Mesangial cell (primary cell): ENCODE measurements at places on chromosomes 6 and 20. TPM values are rescaled to one million over a fixed set of nuclear protein-coding genes. Genes with fewer than 3 reads are reported as not detected.

Gene POU3F2
- not detected in 2 replicates for total RNA-seq

Gene SH3BGRL2
- total RNA-seq, result 6.7 and 7.0 TPM in 2 replicates

Gene HSPA1B
- total RNA-seq, result 78.6 and 83.3 TPM in 2 replicates

Gene SALL4
- total RNA-seq, result 0.65 and 1.8 TPM in 2 replicates

Gene PLA2G7
- not detected in 2 replicates for total RNA-seq

Gene VWA7
- 0.81 and 9.8 TPM in 2 replicates for total RNA-seq

Gene PRR18
- total RNA-seq, result under 0.01 TPM in 2 replicates

Gene WASF1
- 9.5 and 18.6 TPM in 2 replicates for total RNA-seq

Gene C6orf141
- 2.3 and 9.1 TPM in 2 replicates for total RNA-seq

Gene PROKR2
- total RNA-seq, result not detected in 2 replicates

Gene OR10C1
- total RNA-seq, result not detected in 2 replicates

Gene NMBR
- 0.25 and 0.33 TPM in 2 replicates for total RNA-seq

Gene TCF19
- total RNA-seq, result 10.9 and 61.3 TPM in 2 replicates

Gene BMP5
- total RNA-seq, result 0.16 and 0.25 TPM in 2 replicates

Gene GSTA1
- not detected in 2 replicates for total RNA-seq

Gene SYNE1
- total RNA-seq, result 26.6 and 44.2 TPM in 2 replicates

Gene CFB
- 0.33 and 3.7 TPM in 2 replicates for total RNA-seq

Gene CEP85L
- total RNA-seq, result 4.6 TPM in 2 replicates

Gene SPATS1
- total RNA-seq, result not detected in 2 replicates

Gene SLC22A16
- 2.3 TPM in 1 of 2 replicates, not detected in the other for total RNA-seq

Gene BTN1A1
- total RNA-seq, result 0.16 TPM in 1 of 2 replicates, not detected in the other

Gene SLC25A27
- total RNA-seq, result 1.3 and 2.5 TPM in 2 replicates

Gene TMEM200A
- 4.9 and 12.8 TPM in 2 replicates for total RNA-seq

Gene BCAS1
- total RNA-seq, result 0.13 TPM in 1 of 2 replicates, not detected in the other

Gene SCRT2
- total RNA-seq, result not detected in 2 replicates

Gene UBE2C
- 20.9 and 425 TPM in 2 replicates for total RNA-seq

Gene ECT2L
- not detected in 2 replicates for total RNA-seq

Gene LZTS3
- total RNA-seq, result 5.8 and 7.0 TPM in 2 replicates

Gene CLVS2
- 0.16 TPM in 1 of 2 replicates, not detected in the other for total RNA-seq

Gene GABRR1
- not detected in 2 replicates for total RNA-seq

Gene RGL2
- 27.1 and 50.1 TPM in 2 replicates for total RNA-seq

Gene BMP6
- 0.13 and 0.49 TPM in 2 replicates for total RNA-seq

Gene PHACTR1
- 1.8 and 4.1 TPM in 2 replicates for total RNA-seq

Gene C6orf163
- total RNA-seq, result 1.6 TPM in 1 of 2 replicates, not detected in the other

Gene SLA2
- total RNA-seq, result not detected in 2 replicates

Gene IYD
- not detected in 2 replicates for total RNA-seq
